T-helper 2 cell (primary cell): ENCODE measurements at places on chromosomes 5 and 9.

- DNase-seq = no peak
Observed at GRCh38 chr5:120803282-120803681, 339.2 kb downstream of the PRR16 start.

DNA sequence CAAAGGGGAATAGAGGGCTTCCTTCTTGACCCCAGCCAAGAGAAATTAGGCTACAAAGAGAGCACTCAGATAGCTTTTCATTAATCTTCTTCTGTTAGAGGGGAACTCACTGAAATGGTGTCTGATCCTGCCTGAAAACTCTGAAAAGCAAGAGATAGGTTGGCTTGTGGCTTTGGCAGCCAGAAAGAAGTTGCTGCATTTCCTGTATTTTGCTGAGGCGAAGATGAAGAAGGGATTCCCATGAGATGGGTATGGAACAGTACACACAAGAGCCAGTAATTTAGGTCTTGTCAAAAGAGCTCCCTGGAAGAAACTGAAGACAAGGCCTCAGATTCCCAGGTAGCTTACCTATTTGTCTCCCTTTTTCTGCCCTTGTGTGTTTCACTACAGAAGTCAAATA, 120.9 kb upstream of the TARS1 start:
- no peak for DNase-seq

GRCh38 chr9:35756275-35757225, 2.5 kb upstream of the MSMP start:
- peak; percentile 61 for DNase-seq

- DNase-seq = no peak
Observed at GRCh38 chr5:142276517-142276916, 48.3 kb downstream of the SPRY4 start.

GRCh38 chr5:32869216-32869615, 158.1 kb downstream of the NPR3 start:
- DNase-seq = no peak

DNA sequence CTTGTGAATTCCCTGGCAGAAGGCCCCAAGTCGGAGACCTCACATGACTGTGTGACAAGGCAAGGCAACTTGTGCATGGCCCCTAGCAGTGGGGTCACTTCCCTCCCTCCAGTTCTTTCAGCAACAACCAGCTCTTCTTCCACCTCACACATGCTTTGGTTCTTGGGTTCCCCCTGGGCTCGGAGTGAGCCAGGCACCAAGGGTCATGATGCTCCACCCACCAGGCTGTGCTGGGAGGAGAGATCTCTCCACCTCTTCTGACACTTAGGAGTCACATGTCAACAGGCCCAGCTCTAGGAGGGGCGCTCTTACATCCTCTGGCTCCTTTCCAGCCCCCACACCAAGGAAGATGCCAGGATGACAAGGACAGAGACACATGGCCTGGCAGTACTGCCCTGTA, 56.7 kb downstream of the CDH6 start:
- DNase-seq = no peak
